ENCODE measurements at places on chromosomes 13 and 19.

DNA sequence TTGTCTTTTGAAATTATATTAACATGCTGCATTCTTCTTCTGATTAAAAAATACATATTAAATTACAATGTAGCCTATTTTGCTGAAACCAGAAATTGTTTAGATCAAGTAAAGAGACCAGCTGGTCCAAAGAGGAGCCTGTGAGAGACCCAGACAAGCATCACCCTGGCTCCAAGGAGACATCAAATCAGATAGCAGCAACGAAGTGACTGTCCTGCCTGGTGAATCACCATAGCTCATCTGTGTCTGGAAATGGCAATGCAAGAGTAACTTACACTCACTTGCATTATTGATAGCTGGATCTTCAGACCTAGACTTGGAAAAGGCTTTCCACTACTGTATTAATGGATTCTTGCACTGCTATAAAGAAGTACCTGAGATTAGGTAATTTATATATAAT is 169.1 kb downstream of the KCTD12 start:
- no peak for DNase-seq

- DNase-seq, result no peak
Measured at GRCh38 chr19:46783670-46784069, 4.7 kb downstream of the SLC1A5 start.

DNA sequence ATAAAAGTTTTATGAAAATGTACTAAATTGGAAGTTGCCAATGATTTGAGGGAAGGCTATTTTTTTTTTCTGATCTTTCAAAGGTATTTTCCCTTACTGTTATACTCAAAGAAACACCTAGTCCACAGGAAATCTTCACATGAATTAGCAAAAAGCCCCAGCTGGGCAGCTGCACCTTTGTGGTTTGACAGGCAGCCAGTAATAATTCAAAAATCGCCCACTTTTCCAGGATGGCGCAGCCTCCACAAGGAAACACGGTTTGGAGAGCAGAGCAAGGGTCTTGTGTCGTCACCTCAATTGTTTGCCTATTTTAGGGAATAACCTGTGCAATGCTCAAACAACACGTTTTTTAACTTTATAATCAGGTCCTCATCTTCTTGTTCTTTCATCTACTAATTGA is 324.9 kb upstream of the GPC6 start:
- no peak for DNase-seq

- no peak for DNase-seq
Measured at GRCh38 chr19:12952488-12953137, 4.4 kb downstream of the GADD45GIP1 start.

- DNase-seq, result no peak
Measured at GRCh38 chr13:99559560-99559959, 58.3 kb downstream of the TM9SF2 start.

DNA sequence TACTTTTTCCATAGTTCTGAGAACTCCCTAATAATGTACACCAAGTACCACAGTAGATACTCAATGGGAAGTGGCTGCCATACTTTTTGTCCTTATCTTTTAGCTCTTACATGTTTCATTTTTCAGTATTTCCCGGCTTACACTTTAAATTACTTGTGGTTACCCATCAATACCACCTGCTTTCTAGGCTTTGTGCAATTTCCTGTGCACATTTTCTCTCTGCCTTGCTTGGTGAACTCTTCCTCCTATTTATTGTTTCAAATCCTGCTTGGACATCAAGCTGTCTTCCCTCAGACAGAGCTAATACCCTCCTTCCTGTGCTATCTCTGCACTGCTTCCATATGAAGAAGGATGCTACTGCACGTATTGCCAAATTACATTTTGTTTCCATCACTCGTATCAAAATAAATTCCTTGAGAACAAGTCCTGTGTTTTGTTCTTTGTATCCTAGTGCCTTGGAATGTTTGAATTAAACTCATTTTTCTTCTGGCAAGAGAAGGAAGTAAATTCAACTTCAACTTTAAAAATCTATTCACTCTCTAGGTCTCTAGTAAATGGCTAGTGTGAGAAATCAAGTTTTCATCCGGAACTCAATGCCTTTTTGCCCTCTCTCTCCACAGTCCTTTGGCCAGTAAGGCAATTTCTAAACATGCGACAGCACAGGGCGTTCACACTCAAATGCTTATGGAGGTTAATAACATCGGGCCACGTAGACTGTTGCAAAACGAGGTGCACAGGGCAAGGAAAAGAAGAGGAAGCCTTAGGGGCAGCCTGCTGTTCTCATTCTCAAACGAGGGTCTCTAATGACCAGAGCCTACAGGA is 5.6 kb downstream of the ZAR1L start:
- DNase-seq, result no peak

- DNase-seq, result no peak
Measured at GRCh38 chr13:39596685-39597084, 6.3 kb downstream of the LHFPL6 start.

GRCh38 chr13:84567848-84568247 is 685.6 kb upstream of the SLITRK1 start:
- DNase-seq, result no peak

DNA sequence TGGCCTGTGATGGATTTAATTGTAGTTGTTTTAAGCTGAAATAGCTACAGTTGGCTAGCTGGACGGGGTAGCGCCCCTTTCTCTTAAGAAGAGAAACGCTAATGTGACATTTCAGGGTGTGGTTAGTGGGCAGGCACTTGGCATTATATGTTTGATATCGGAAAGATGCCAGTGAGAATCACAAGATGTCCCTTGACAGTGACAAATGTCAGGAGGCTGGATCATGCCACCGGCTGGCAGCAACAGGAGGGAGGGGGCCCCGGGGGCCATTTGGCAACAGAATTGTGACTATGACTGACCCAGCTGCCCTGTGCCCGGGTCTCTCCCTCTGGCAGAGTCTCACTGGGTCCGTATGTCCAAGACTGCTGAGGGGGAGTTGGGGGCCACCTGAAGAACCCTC is 4.7 kb downstream of the DCAF15 start:
- no peak for DNase-seq

- no peak for DNase-seq
Measured at GRCh38 chr19:33750587-33751435, 45.9 kb upstream of the KCTD15 start.
